Stimulated activated CD4-positive, alpha-beta T cell treated with anti-CD3 and anti-CD28 coated beads, Interleukin-4, amount 100 ng/mL, for 4 hours (primary cell): ENCODE measurements at places on chromosomes 13 and 19.

DNA sequence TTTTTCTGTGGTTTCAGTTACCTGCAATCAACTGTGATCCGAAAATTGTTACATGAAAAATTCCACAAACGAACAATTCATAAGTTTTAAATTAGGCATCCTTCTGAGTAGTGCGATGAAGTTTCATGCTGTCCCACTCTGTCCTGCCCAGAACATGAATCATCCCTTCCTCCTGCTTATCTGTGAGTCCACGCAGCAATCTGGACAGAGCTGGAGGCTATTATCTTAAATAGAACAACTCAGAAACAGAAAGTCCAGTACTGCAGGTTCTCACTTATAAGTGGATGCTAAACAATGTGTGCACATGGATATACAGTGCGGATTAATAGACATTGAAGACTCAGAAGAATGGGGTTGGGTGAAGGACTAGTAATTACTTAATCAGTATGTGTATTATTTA, 583.7 kb upstream of the SPRY2 start:
- DNase-seq, result no peak

DNA sequence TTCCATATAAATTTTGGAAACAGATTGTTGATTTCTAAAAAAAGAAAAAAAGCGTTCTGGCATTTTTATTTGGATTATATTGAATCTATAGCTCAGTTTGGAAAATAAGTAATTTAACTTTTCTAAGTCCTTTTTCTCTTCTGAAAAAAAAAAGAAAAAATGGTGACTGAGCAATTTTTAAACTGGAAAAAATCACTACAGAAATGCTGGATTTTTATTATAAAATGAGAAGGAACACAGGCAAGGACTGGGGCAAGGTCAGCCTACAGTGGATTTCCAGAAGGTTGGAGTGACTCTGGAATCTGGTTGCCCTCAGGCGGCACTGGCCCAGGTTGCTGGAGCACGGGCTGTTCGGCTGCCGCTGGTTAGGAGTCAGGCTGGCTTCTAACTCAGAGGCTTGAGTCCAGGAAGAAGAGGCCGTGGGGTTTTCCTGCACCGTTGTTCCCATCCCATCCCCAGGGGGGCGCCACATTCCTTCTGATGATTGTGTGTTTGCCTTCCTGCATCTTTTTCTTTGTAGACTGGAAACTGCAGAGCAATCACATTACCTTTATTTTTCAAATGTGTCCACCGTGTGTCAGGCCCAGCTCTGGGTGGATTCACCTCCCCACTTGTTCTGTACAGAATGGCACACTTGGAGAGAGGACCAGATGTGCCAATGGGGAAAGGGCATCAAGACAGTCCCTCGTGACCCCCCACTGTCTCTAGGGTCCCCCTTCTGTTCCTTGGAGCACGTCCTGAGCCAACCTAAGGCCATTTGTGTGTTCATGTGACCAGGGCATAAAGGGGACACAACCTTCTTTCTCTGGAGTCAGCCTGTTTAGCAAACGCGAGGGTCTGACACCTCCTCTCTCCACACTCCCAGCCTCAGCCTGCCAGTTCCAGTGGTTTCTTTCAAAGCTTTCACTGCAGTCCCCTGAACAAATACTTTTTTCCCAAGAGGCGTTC, 44.5 kb upstream of the GTF3A start:
- peak; percentile 40 for DNase-seq

DNA sequence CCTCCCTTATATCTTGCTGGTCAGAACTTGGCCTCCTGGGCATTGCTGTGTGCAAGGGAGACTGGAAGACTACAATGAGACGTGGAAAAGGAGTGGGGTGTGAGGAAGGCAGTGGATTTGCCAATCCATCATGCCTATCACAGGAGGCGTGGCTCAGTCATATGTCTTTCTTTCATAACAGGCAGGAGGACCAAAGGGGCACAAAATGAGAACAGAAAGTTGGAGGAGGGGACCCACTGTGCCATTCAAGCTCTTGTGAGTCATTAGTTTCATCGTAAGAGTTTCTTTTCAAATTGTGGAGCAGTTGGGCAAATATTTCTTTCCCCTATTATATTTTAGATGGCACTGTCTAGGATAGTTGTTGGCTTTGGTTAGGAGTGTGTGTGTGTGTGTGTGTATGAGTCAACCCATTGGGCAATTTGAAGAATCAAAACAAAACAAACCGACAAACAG, 471.5 kb downstream of the TSHZ3 start:
- no peak for DNase-seq

- DNase-seq, result peak; percentile 63
Measured at GRCh38 chr19:36489920-36490415, 607 bp upstream of the ZNF566 start.

- no peak for DNase-seq
Measured at GRCh38 chr13:50887151-50887550, 22.4 kb upstream of the RNASEH2B start.

GRCh38 chr13:21361706-21362105, 97.4 kb downstream of the ZDHHC20 start:
- DNase-seq, result no peak

- no peak for DNase-seq
Measured at GRCh38 chr19:20271215-20271926, 104.4 kb downstream of the ZNF486 start.
